Hepatocyte (in vitro differentiated cells): ENCODE measurements at places on chromosomes 13 and 19. TPM values are rescaled to one million over a fixed set of nuclear protein-coding genes. Genes with fewer than 3 reads are reported as not detected.

GAPDHS gene
- polyA plus RNA-seq = not detected in 2 replicates

DNA sequence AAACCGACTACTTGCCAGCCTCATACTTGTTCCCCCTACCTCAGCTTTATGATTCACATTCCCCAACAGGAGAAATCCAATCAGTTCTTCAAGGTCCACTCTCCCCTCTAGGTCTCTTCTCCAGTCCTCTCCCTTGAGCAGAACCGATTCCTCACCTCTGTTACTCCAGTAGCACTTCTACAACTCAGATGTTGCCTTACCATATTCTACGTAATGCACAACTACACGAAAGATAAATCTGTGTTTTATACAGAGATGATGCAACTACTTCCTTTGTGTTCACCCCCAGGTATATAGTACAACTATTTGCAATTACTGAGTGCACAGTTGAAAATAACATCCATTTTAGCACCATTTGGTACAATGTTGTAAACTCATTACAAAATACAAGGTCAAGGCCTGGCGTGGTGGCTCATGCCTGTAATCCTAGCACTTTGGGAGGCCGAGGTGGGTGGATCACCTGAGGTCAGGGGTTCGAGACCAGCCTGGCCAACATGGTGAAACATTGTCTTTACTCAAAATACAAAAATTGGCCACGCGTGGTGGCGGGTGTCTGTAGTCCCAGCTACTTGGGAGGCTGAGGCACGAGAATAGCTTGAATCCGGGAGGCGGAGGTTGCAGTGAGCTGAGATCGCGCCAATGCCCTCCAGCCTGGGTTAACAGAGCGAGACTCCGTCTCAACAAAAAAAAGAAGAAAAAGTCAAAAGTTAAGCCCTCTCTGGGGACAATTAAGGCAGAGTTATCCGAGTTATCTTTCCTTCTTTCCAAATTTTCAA, 2.8 kb upstream of the WBP4 start:
- DNase-seq = no peak

DNA sequence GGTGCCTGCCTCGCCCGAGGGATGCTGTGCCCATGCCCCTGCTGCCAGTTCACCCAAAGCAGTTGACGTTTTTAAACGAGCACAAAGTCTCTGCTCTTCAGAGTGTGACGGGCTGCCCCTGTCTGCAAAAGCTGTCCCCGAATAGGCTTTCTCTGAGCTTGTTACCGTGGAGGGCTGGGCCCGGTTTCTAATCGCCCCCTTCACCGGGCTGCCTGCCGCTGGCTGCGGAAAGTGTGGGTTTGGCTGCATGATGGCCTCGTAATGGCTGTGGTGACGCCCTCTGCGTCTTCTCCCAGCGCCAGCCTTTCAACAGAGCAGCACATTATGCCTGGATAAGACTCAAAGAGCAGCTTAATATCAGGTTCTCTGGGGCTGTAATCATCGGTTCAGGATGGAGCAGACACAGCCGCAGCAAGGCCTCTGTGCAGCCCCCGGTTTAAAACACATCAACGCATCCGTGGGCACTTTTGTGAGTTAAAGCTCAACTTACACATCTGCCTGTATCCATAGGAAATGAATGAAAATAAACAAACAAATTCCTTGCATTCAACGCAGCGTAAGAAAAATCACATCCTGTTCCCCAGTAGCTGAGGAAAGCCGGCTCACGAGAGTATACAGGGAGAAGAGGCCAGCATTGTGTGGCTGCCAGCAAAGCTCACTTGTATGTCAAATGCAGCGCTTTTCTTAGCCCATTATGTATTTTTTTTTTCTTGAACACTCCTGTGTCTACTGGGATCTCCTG, 166.4 kb upstream of the SOX1 start:
- DNase-seq = no peak

S1PR5 gene
- polyA plus RNA-seq = 0.38 and 0.75 TPM in 2 replicates

DNA sequence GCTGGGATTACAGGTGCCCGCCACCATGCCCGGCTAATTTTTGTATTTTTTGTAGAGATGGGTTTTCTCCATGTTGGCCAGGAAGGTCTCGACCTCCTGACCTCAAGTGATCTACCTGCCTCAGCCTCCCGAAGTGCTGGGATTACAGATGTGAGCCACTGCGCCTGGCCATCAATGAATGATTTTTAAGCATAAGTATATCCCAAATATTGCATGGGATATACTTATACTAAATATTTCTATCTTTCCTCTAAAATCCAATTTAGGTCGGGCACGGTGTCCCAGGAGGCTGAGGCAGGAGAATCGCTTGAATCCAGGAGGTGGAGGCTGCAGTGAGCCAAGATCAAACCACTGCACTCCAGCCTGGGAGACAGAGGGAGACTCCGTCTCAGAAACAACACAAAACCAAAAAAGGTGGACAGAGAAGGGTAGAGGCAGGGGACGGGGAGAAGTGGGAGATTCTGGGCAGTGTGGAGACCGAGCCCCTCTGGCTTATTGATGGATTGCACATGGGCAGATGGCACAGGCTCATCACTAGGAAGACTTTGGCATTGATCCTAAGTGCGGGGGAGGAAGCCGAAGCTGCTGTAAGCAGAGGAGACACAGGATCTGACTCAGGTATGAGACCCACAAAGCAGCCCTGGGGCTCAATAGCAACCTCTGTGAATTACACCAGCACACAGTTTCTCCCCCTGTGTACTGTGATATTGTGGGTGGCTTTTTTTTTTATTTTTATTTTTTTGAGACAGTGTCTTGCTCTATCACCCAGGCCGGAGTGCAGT, 13.5 kb downstream of the ARRDC5 start:
- DNase-seq = no peak

GRCh38 chr13:111267784-111268183, 52.7 kb upstream of the TEX29 start:
- no peak for DNase-seq

- DNase-seq = peak; percentile 34
These were observed 53.0 kb downstream of the SACS start for GRCh38 chr13:23380534-23380933.
